ENCODE measurements at places on chromosomes 7 and 10. TPM values are rescaled to one million over a fixed set of nuclear protein-coding genes. Genes with fewer than 3 reads are reported as not detected.

The SPDYE6 gene
- not detected for total RNA-seq

The GALNT11 gene
- total RNA-seq = 20.3 TPM

The INHBA gene
- not detected for total RNA-seq

The ARL3 gene
- total RNA-seq = 4.7 TPM

- H3K36me3 ChIP-seq = peaks cover 21% of the 10 kb centered on the region
- DNase-seq = no peak
- no peak overlapping the region for H3K4me3 ChIP-seq
- H3K27me3 ChIP-seq = no peaks in the 10 kb centered on the region
- H3K4me1 ChIP-seq = peaks cover 9% of the 10 kb centered on the region
Measured at GRCh38 chr10:63430999-63431356, 34.8 kb downstream of the JMJD1C start.

GRCh38 chr7:19754521-19755116 is 18.8 kb downstream of the TMEM196 start:
- no peaks in the 10 kb centered on the region for H3K36me3 ChIP-seq
- no peak for DNase-seq
- H3K27me3 ChIP-seq = peaks cover 6% of the 10 kb centered on the region

DNA sequence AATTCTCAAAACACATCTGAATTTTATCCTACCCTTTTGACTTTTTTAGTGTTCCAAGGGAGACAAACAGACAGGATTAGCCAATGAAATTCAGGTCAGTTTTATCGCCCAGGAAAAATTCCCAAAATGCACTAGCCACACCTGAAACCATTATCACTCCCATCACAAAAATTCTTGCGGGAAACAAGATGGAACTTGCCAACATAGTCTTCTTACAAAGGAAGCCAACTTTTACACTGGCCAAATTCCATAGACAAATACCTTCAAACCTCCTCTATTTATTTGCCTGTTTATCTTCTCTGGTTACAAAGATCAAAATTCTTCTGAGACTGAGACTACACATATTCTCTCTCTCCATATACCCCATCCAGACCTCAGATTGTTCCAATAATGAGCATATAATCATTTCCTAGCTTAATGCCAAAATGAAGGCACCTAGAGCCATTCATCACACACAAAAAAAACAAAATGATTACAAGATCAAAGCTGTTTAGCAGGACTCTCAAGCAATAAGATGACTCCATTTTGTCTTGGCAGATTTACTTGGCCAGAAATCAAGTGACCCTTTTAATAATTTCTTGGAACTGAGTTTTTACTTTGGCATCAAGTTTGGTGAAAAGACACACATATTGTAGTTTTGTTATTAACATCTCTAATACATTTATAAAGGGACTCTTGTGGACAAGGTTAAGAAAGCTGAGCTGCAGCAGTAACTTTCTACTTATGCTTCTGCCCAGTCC is 30.2 kb downstream of the MET start:
- no peaks in the 10 kb centered on the region for H3K4me1 ChIP-seq
- H3K27me3 ChIP-seq = peaks cover 10% of the 10 kb centered on the region
- H3K27ac ChIP-seq = no peak overlapping the region

DNA sequence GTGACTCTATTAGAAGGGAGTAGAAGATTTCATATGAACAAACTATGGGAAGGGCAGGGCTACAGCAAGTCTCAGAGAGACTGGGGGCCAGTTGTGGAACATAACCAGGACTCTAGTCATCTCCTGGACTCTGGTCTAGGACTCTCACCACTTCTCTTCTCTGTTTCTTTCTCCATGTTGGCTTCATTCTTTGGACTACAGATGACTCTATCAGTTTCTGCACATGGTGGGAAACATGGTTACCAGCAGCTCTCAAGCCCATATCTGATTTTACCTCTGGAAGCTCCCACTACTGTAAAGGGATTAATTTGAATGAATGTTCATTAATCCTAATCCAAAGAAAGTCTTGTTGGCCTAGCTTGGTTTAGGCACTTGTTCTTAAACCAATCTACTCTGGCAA is 84.7 kb downstream of the LRGUK start:
- DNase-seq = no peak
- H3K27me3 ChIP-seq = peaks cover 8% of the 10 kb centered on the region
- no peak overlapping the region for H3K27ac ChIP-seq
- no peaks in the 10 kb centered on the region for H3K36me3 ChIP-seq
- H3K4me3 ChIP-seq = no peak overlapping the region

GRCh38 chr10:1255600-1256431 is 199.6 kb downstream of the WDR37 start:
- H3K4me1 ChIP-seq = peaks cover 25% of the 10 kb centered on the region
- H3K27me3 ChIP-seq = peaks cover 56% of the 10 kb centered on the region
- peaks cover 10% of the 10 kb centered on the region for H3K36me3 ChIP-seq
- peak; percentile 14 for DNase-seq

DNA sequence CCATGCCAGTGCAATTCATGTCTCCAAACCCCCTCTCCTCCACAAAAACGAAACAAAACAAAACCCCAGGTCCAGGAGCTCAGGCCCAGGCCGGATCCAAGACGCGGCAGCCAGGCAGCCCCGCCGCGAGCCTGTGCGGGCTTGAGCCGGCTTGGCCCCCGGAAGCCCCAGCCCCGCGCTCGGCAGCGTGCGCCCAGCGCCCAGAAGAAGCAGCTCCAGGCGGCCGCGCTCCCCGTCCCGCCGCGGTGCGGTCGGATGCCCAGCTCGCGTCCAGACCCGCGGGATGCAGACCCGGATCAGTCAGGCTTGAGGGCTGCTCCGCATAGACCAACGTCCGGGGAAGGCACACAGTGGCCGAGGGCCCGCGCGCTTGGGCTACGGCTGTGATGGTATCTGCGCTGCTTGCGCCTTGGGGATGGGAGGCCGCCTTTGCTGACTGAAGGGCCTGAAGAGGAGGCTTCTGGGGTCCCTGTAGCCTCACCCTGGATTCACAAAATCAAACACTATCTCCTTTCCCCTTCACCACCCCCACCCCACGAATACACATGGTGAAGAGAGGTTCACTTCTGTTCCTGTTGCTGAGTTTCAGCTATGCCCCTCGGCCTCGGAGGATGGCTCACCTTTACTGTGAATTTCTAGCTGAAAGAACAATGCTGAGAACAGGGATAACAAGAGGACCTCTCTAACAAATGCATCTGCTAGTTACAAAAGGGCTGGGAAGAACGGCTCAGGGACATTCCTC is 79.9 kb upstream of the EN2 start:
- DNase-seq = no peak
- no peak overlapping the region for H3K4me3 ChIP-seq

DNA sequence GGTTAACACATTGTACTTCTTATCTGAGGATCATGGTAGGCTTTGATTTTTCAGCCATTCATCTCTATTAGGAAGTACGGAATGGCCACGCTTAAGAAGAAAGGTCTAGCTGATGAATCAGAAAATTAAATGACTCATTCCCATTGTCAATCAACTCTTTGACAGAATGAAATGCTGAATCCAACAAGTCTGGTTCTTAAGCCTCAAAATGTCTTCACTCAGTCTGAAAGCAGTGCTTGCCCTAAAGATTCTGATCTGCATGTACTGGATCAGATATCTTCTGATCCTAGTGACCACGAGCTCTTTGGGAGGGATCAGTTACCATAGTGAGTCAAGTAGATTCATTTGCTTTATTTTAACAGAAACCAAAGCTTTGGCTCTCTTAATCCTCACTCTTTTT is 5.7 kb upstream of the CELF2 start:
- H3K27ac ChIP-seq = no peak overlapping the region
- no peak overlapping the region for H3K4me3 ChIP-seq
- H3K4me1 ChIP-seq = peaks cover 13% of the 10 kb centered on the region

DNA sequence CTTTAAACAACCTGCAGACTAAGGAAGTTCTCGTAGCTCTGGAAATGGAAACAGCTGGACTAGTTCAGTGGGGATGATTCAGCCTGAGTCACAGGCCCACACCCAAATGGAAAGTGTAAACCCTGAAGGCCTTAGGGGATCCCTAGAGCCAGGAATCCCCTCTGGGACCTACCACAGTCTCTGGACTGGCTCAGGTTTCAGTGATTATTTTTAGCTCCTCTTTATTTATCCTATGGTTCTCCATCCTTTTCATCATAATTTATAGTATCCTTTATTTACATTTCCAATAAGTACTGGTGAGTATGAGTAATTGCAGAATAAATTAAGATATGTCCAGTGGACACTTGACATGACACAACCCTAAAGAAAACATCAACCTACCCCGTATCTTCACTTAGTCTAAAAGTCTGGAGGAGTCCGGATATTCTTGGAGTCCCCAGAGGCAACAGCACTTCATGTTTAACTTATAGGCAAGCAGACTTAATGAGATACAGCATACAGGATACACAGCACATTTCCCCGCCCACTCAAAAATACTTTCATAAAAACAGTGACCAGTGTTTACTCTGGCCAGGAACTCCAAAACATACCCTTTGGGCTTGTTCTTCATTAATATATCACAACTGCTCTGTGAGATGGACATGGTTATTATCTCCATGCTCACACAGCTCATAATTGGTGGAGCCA is 28.4 kb upstream of the SEMA3E start:
- H3K4me3 ChIP-seq = no peak overlapping the region
- H3K36me3 ChIP-seq = no peaks in the 10 kb centered on the region
- no peak for DNase-seq
- no peaks in the 10 kb centered on the region for H3K27me3 ChIP-seq
- no peak overlapping the region for H3K27ac ChIP-seq

- DNase-seq = no peak
- H3K4me1 ChIP-seq = peaks cover 11% of the 10 kb centered on the region
- H3K36me3 ChIP-seq = no peaks in the 10 kb centered on the region
Measured at GRCh38 chr7:134686786-134687185, 40.1 kb downstream of the BPGM start.

- H3K4me3 ChIP-seq = no peak overlapping the region
- H3K27ac ChIP-seq = no peak overlapping the region
- DNase-seq = peak; percentile 30
- no peaks in the 10 kb centered on the region for H3K4me1 ChIP-seq
Measured at GRCh38 chr10:11782793-11783557, 40.2 kb upstream of the PROSER2 start.

- H3K4me1 ChIP-seq = peaks cover 11% of the 10 kb centered on the region
- H3K4me3 ChIP-seq = no peak overlapping the region
- no peak overlapping the region for H3K27ac ChIP-seq
- H3K27me3 ChIP-seq = no peaks in the 10 kb centered on the region
Measured at GRCh38 chr10:95660283-95660682, 3.8 kb upstream of the ALDH18A1 start.

- H3K27me3 ChIP-seq = peaks cover 2% of the 10 kb centered on the region
- peak; percentile 65 for DNase-seq
- peak overlapping the region; percentile 30 for H3K27ac ChIP-seq
- peaks cover 16% of the 10 kb centered on the region for H3K4me1 ChIP-seq
- H3K4me3 ChIP-seq = no peak overlapping the region
Measured at GRCh38 chr7:44196450-44196872, 4.3 kb upstream of the YKT6 start.

DNA sequence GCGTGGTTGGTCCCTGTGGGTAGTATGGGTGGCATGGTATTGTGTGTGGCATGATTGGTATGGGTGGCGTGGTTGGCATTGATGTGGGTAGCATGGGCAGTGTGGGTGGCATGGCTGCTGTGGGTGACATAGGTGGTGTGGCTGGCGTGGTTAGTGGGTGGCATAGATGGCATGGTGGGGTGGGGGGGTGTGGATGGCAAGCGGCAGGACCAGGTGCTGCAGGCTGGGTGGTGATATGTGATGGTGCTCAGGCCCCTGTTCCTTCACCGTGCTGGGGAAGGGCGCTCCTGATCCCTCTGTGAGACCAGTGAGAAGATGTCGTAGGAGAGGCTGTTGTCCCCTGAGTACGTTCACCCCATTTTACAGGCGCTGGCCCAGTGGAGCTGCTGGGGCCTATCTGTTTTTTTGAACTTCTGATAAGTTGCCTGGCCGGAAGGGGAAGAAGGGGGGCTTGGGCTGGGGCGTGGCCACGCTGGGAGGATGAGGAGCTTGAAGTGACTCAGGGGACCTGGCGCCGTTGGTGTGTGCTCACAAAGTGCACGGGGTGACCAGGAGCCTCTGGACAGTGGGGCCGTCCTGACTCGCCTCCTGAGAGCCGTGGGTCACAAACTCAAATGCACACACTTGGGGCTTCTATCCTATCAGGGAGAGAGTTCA is 17.5 kb downstream of the INPP5A start:
- H3K4me3 ChIP-seq = no peak overlapping the region
- no peaks in the 10 kb centered on the region for H3K27me3 ChIP-seq
- H3K36me3 ChIP-seq = no peaks in the 10 kb centered on the region
- H3K27ac ChIP-seq = no peak overlapping the region
- peaks cover 32% of the 10 kb centered on the region for H3K4me1 ChIP-seq

DNA sequence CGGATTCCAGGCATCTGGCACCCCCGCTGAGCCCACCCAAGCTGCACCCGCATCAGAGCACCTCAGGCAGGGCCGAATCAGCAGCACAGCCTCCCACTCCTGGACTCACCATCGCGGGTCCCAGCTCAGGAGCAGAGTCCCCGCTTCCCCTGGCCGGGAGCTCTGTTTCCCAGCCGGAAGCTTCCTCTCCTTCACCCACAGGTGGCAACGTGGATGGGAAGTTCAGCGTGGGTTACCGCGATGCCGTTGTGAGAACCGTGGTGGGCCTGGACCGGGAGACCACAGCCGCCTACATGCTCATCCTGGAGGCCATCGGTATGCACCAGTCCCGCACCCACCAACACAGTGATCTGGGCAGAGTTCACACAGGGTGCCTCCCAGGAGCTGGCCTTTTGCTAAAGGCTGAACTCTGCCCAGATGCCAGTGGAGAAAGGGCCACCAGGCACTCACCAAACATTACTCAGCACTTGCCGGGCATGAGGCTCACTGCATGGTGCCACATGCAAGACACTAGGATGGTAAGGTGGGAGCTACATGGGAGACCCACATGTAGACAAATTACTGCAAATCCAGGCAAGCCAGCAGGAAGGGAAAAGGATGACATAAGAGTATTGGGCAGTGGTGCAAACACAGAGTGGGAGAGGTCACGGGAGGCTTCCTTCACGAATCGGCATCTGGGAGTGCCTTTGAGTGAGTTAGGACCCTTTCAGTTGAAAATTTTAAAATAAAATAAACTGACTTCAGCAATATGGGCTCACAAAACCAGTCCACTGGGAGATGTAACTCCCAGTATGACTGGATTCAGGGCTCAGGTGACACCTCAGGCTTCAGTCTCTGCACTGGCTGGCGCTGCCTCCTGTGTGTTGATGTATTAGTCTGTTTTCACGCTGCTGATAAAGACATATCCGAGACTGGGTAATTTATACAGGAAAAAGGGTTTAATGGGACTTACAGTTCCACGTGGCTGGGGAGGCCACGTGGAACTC is 10.4 kb downstream of the C10orf105 start:
- H3K36me3 ChIP-seq = peaks cover 1% of the 10 kb centered on the region
- no peak overlapping the region for H3K27ac ChIP-seq

GRCh38 chr10:20381761-20382160 is 515.4 kb downstream of the NEBL start:
- no peak overlapping the region for H3K27ac ChIP-seq
- no peak for DNase-seq
- no peaks in the 10 kb centered on the region for H3K36me3 ChIP-seq

DNA sequence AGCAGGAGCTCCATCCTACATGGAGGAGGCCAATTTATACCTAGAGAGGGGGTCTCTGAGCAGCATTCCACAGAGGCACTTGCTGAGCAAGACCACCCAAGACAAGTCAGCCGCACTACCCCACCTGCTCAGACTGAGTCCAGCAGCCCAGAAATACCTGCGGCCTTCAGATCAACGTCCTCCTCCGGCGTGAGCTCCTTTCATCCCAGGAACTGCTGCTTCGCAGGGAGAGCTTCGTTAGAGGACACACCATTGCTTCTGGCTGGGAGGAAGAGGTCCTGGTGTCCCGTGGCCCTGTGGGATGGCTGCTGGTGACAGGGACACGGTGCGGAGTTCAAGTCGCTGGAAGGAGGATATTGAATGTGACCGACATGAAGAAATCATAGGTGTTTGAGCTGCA is 216.9 kb upstream of the PPP2R2D start:
- H3K4me1 ChIP-seq = no peaks in the 10 kb centered on the region
- no peaks in the 10 kb centered on the region for H3K27me3 ChIP-seq
- no peak for DNase-seq

Data from activated CD8-positive, alpha-beta T cell treated with anti-CD3 and anti-CD28 coated beads, Interleukin-2, amount 10 ng/mL, durations not matched to agents 7 days and 5 days (primary cell).